ENCODE measurements at places on chromosomes 6 and 20.

GRCh38 chr6:158910484-158911440, 89.2 kb downstream of the RSPH3 start:
- no peak for DNase-seq

DNA sequence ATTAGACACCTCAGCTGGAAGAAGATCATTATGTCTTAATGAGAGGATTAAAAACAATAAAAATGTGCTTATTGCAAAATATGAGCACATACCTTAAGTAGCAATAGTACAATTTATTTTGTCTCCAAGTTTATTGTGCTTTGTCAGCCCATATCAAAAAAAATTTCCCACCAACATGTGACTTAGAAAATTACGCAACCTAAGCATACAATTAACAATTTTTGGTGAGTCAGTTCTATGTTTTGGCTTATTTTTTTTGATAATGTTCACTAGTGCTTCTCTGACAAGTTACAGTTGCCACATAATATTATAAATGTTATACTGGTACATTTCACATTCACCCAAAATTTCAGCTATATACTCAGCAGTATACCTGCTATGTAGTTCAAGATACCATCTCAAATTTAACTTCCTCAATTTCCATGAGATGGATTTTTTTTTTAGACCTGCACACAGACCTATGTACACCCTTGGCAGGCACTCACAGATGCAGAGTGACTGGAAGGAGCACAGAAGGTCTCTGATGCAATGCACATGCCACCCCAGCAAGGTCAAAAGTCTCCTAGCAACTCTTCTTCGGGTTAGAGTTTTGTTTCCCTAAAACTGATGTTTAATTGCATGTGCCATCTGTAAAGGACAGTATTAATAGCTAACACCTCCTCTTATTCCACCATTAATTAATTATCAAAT, 112.4 kb downstream of the PRKN start:
- DNase-seq = no peak

DNA sequence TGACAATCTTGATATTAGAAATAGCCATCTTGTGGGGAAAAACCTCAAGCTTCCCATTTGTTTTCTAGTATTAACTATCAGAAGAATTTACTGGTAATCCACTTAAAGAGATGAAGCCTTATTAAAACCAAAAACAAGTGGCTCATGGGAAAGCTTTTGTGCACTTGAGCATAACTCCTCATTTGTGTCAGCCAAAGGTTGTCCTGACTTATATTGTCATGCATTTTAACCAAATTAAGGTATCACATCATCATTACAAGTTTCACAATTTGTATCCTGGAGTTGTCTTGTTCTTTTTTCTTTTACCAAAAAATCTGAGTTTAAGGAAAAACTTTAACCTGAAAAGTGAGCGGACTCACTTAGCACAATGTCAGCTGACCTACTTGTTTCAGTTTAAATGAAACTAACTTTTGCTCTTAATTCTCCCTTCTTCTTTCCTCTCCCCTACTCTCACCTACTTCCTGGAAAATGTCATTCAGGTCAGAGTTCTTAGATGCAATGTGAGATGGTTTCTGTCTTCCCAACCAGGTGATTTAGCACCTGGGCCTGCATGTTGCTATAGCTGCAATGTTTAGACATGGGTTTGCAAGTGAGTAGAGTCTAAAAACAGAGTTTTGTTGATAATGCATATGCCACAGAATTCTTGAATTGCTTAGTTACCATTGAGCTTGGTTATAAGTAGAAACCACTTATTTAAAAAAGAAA, 82.8 kb downstream of the TNFAIP3 start:
- no peak for DNase-seq

DNA sequence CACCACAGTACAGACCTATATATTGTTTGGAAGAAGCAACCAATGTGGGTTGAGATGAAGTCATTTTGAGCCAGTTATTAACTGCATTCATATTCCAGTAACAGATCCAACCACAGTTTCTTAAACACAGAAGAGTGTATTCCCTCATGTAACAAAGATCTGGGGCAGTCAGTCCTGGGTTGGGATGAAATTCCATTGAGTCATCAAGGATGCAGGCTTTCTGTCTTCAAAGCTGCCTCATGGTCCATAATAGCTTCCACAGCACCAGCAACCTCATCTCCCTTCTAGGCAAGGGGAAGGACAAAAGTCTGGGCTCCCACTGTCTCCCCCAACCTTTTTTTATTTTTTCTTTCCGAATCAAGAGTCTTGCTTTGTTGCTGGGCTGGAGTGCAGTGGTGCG, 2.9 kb upstream of the SOD2 start:
- DNase-seq = no peak

GRCh38 chr20:37643400-37643799, 50.4 kb upstream of the CTNNBL1 start:
- no peak for DNase-seq

DNA sequence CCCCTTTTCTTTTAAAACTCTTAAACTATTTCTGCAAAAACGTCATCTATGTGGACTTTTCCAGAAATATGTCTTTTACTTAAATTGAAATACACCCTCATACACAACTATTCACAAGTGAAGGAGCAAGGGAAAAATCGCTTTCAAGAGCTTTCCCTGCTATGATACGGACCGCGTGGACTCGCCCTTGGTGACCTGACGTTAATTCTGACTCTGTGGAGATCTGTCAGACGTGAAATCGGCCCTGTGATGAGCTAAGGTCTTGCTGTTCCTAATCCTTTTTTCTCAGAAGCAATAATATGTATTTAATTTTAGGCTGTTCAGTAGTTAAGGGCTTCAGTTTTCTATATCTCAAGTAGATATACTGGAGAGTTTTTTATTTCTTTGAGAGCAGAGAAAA, 113.6 kb downstream of the RPP40 start:
- DNase-seq = no peak
